ENCODE measurements at places on chromosomes 6 and 20. TPM values are rescaled to one million over a fixed set of nuclear protein-coding genes. Genes with fewer than 3 reads are reported as not detected.

NR2E1 gene
- 0.33 TPM for total RNA-seq

BTBD9 gene
- total RNA-seq, result 25.5 TPM

IPCEF1 gene
- total RNA-seq, result 6.7 TPM

DNA sequence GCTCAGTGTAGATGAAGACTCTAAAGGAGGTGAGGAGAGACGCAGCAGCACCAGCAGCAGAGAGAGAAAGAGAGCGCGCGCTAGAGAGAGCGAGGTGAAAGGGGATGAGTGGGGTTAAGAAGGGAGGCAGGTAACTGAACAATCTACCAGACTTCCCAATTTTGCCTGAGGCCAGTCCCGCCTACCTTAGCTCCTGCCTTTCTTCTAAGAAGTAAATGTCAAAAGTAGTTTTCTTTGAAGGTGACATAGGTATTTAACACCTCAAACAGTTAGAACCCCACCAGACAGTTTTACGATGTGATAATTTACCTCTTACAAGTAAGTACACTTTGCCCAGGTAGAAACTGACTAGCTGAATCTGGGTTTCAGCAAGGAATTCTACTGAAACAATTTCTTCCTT lies 132.0 kb upstream of the EEF1E1 start:
- no peak for DNase-seq

- no peak for DNase-seq
These were observed 19.9 kb upstream of the EXOC2 start for GRCh38 chr6:712805-713204.

DNA sequence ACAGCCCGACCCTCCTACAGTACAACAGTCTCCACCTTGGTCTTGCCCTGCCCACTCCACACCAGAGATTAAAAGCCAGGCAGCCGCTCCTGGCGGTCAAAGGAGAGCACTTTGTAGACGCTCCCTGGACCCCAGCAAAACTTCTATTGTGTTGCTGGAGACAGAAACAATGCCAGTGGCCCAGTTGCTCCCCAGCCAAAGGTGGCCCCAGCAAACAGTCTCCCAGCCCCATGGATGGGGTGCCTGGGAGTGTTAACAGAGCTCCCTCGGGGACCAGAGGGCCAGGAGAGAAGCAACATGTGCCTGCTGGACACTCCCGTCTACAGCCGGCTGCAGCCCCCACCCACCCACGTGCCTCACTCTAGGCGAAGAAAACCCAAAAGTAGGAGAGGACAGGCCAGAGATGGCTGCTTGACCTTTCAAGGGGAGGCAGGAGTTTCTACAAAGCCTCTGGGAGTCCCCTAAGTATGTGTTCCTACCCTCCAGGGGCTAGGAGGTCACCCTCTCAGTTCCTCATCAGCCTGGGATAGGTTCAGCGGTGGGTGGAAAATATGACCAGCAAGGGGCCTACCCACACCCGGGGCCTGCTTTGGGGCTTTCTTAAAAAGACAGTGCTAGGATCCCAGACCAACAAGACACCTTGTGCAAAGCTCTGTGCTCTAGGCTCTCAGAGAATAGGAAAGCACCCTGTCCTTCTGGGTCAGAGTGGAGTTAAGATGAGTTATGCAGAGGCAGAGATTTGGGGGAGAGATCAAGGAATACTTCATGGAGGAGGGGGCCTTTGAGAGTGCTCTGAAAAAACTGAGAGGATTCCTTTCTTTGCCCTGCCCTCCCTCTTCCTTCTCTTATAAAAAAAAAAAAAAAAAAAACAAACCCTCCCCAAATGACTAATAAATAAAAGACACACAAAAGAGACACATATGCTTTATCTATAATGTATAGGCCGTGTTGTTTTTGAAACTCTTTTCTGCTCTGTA lies 19.0 kb upstream of the PREX1 start:
- no peak for DNase-seq

- DNase-seq, result no peak
These were observed 5.9 kb downstream of the WASF1 start for GRCh38 chr6:110173506-110174132.

All from breast epithelium (tissue), 4 donors.